A549 (cell line): ENCODE measurements at places on chromosomes 2 and 18.
A peak's percentile ranks its signal among the peaks of the same experiment; 100 is the strongest.

GRCh38 chr18:44065206-44065605 lies 615.5 kb upstream of the SETBP1 start:
- no peak for DNase-seq

DNA sequence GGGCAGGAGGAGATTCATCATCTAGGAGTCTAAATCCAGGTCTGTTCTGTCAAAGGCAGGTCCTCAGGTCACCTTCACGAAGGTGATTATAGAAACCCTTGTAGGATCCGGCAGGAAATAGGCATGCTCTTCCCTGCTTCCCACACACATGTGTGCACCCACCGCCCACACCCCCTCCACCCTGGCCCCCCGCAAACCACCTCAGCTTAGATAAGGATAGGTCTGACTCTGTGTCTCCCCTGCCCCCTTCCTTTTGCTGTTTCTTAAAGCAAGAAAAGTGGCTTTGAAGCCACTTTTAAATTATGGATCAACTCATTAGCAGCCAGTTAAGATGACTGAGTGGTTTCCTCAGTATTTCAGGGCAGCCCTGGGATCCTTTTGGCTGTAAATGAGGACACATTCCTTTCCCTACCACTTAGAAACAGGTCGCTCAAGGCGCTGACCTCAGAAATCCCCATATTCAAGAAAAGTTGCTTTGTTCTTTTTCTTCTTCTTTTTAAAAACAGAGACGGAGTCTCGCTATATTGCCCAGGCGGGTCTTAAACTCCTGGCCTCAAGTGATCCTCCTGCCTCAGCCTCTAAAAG lies 14.5 kb upstream of the CIB4 start:
- no peak for DNase-seq

DNA sequence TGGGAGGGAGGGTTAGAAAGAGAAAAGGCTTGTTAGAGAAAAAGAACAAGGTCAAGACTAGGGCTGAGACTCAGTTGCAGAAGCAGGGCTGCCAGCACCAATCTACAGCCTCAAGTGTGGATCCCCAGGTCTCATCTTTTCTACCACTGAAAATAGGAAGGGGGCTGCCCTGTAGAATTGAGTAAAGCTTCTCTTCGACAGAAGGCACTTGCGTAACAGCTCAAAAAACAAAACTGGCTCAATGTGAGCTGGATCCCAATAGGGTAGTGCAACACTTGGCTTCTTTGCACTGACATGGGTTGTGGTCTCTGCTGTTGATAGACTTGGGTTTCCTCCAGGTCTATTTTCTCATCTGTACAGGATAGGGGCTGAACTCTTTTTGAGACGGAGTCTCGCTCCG lies 1.8 kb upstream of the MPV17 start:
- no peak for DNase-seq

- peak; percentile 60 for DNase-seq
These were observed 64.3 kb downstream of the BABAM2 start for GRCh38 chr2:27954771-27955383.

DNA sequence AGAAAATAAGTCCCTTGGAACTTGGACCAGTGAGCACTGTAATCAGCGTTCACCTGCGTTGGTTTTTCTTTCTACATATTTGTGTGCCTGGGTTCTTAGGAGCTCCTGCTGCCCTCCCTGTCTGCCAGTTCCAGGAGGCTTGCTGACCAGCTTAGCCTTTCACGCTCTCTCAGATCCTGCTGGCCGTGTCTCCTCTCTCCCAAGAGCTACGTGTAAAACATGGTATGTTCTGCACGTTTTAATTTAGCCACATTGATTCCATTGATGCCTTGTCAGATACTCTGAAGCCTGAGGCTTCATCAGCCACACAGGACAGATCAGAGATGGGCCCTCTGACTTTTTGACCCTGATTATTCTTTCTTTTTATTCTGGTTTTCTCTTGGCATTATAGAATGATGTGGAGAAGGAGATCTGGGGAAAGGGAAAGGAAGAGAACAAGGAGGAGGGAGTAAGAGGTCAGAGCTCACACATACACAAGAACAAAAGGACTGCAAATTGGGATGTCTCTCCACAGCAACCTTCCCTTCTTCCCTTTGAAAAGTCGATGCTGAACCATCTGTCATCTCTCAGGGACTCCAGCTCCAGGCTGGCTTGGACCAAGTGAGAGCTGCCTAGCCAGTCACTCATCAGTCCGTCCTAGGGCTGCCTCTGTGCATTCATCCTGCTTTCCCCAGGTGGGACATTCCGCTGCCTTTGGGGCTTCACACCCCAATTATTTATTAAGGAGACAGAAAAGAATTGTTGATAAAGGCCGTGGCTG lies 152.8 kb downstream of the PIK3C3 start:
- DNase-seq = no peak
